T-cell (primary cell): ENCODE measurements at places on chromosomes 2 and 18.

DNA sequence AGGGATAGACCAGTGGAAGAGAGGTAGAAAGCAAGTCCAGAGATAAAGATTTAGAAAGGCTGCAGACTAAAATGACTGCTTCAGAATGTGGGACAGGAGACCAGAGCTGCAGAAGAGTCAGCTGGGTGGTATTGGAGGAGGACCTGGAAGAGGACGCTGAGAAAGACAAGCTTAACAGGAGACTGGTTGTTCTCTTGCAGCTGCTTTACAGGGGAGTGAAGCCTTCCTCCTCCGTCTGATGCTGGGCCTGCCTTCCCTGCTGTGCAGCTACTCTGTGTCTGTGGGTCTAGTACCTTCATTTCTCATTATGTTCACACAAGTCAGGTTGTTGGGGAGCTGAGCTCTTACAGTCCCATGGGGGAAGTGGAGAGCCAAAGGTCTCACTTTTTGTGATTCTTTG, 35.7 kb downstream of the SPATS2L start:
- no peak for DNase-seq

DNA sequence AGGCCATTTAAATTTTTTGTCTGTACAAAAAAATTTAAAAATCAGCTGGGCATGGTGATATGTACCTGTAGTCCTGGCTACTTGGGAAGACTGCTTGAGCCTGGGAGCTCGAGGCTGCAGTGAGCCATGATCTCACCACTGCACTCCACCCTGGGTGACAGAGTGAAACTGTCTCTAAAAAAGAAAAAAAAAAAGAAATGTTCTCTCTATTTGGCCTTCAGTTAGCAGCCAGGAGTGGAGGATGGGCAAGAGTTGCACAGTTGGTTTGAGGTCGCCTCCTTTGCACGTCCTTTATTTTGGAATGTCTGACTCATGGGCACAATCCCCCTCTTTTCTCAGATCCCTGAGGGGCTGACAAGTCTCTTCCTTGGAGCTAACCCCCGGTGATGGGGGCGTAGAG, 26.3 kb downstream of the ITM2C start:
- DNase-seq = no peak

GRCh38 chr18:79283131-79283810, 112.5 kb upstream of the NFATC1 start:
- no peak for DNase-seq

GRCh38 chr2:223230352-223230751, 178.4 kb downstream of the KCNE4 start:
- DNase-seq = no peak

GRCh38 chr2:241545106-241545505, 13.4 kb upstream of the BOK start:
- no peak for DNase-seq

- no peak for DNase-seq
Measured at GRCh38 chr2:127043367-127044164, 63.4 kb downstream of the BIN1 start.

DNA sequence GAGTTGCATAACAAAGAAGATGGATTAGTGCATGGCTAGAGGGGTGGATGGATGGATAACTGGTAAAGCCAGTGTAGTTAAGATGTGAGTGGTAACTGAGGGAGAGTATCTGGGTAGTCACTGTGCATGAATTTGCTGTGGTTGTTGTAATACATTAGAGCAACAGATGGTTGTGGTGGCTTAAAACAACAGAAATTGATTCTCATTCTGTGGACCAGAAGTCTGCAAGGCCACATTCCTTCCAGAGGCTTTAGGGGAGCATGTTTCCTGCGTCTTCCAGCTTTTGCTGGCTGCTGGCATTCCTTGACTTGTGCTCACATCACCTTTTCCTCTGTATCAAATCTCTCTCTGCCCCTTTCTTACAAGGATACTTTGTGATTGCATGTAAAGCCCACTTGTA, 155.4 kb downstream of the ASB1 start:
- no peak for DNase-seq

DNA sequence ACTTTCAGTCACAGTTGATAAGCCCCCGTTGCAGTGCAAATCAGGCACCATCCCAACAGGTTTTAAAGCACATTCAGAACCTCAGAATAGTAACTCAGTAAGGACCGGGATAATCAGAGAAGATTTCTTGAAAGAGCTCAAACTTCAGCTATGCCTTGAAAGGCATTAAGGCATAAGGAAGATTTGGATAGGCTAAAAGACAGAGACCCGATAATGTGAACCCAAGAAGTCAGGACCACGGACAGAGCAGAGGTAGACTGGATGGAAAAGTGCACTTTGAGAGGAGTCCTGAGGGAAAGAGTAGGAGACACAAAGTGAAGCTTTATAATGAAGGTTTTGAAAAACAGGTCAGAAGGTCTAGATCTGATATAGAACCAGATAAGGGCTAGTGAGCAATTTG, 36.9 kb upstream of the KLF7 start:
- DNase-seq = no peak

GRCh38 chr2:29597035-29597434, 324.4 kb downstream of the ALK start:
- DNase-seq = no peak

GRCh38 chr2:75292826-75293225, 93.5 kb upstream of the TACR1 start:
- DNase-seq = no peak

DNA sequence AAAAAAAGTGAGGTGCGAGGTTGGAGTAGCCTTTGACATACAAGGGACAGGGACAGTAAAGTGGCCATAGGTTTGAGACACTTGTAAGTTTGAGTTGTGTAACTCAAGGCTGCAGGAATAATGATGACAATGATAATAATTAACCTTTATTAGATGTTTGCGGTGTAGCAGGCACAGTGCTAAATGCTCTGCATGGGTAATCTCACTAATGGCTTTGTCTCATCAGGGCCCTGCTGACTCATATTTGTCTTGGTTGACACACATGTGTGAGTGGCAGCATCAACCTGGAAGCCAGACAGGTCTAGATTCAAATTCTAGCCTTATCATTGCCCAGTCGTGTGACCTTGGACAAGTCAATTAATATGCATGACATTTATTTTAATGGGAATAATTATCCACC, 126.2 kb downstream of the FSHR start:
- no peak for DNase-seq

GRCh38 chr2:55732854-55733253, 39.2 kb upstream of the PNPT1 start:
- no peak for DNase-seq

DNA sequence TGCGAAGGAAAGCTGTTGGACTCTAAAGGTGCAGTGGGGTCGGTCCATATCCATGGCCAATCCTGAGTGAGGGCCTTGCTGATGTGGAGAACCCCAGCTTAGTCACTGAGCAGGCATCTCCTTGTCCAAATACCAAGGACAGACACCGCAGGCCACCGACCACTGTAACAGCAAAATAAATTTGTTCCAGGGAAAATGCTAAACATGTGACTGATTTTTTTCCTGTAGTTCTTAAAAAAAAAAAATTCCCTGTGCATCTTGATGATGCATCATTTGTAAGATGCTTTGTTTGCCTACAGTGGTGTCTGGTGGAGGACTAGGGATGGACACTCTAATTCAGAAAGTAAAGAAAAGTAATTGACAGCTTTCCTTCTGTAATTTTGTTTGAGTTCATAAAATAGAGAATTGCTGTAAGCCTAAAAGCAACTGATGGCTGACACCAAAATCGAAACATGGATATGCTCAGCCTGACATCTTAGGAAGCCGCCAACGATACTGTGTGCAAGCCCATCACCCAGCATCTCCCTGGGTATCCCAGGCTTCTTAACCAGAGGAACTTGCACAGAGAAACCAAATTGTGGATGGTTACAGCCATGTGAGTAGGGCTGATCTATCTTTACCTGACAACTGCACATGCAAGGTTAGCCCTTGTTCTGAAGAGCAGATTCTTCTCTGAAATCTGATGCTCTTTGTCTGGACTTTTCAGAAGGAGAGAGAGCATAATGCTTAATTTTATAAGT, 188.6 kb downstream of the ARL4C start:
- no peak for DNase-seq

DNA sequence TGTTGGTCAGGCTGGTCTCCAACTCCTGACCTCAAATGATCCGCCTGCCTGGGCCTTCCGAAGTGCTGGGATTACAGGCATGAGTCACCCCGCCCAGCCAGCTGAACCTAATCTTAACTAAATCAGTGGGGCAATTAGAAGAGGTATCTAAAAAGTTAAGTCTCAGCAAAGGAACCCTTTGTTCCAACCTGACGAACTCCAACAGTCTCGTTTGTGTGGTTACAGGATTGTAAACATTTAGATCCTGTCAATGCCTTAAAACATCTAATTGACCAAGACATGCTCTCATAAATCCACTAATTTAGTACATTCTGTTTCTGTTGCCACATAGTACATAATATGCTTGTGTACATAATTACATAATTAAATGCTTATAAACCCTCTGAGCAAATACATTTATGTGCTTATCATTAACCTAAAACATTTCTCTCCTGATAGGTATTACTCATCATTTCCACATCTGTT, 31.1 kb upstream of the STK39 start:
- no peak for DNase-seq

GRCh38 chr2:149729586-149729985, 142.0 kb upstream of the MMADHC start:
- DNase-seq = no peak

- no peak for DNase-seq
Measured at GRCh38 chr2:189298481-189298880, 118.9 kb upstream of the COL5A2 start.

- peak; percentile 79 for DNase-seq
Measured at GRCh38 chr2:61694312-61695274, 156.4 kb upstream of the XPO1 start.

- DNase-seq = no peak
Measured at GRCh38 chr2:24659862-24660261, 133.3 kb downstream of the PTRHD1 start.

GRCh38 chr18:36665952-36666351, 162.8 kb downstream of the TPGS2 start:
- no peak for DNase-seq

DNA sequence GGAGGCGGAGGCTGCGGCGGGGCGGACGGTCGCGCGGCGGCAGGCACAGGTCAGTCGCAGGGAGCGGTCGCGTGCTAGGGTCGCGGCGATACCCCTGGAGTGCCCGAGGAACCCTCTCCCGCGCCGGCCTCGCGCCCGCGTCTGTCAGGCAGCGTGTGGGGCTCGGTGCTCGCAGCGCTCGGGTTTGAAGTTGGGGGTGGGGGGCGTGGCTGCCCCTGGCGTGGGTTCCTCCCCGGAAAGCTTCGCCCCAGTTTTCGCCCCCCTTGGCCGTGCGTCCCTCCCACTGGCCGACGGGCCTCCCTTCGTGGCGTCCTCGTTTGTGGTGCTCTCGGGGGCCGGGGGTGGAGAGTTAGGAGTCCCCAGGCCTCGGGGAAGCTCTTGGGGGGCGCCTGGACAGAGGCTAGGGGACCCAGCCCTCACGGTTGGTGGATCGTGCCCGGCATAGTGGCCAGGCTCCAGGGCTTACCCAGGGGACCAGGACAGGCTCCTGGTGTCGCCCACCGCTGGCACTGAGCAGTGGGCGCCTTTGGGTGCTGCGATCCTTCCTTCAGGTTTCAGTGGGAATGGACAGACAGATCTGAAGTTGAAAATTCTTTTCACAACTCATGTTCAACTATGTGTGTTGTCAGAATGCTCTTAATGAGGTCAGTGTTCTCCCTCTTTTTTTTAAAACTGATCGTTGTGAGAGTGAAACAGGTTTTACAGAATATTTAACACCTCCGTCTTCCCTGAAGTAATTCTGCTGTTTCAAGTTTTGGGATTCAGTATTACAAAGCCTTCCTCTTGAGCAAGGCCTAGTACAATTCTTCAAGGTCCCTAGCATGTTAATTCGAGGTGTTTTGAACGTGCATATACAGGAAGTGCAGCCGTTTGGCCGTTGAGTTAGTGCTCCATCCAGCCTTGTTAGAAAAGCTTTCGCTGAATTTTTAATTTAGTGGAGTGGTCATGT, 604 bp downstream of the RALBP1 start:
- DNase-seq = peak; percentile 14

DNA sequence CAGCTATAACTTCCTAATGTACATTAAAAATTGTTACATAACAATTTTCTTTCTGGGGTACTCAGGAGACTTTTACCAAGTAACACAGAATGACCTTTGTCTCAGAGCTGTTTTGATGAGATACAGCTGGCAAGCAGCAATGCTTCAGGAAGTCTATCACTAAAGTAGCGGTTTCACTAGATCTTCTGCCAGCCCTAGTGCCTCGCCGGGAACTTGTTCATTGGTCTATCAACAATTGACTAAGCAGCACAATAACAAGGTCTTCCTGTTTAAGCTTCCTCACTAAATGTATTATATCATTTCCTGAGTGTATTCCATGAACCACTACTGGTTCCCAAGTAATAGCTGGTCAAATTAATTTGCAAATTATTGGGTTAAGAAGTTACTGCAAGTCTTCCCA, 69.2 kb downstream of the TRIP12 start:
- peak; percentile 57 for DNase-seq

DNA sequence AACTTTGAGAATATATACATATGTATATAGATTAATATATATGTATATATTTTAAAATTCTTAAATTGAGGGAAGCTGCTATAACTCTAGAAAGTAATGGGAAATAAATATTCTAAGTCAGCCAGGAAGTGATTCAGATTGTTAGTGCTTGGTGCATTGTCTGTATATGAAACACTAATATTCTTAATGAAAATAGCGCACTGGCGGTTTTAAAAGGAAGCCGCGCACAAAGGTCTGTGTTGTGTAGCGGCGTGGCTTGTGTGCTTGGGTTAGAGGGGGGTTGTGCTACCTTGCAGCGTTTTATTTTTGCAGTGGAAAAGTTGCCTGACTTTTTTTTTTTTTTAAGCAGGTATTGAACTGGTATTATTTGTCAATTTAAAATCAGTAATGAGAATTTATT, 11.3 kb downstream of the TSHZ1 start:
- DNase-seq = no peak

DNA sequence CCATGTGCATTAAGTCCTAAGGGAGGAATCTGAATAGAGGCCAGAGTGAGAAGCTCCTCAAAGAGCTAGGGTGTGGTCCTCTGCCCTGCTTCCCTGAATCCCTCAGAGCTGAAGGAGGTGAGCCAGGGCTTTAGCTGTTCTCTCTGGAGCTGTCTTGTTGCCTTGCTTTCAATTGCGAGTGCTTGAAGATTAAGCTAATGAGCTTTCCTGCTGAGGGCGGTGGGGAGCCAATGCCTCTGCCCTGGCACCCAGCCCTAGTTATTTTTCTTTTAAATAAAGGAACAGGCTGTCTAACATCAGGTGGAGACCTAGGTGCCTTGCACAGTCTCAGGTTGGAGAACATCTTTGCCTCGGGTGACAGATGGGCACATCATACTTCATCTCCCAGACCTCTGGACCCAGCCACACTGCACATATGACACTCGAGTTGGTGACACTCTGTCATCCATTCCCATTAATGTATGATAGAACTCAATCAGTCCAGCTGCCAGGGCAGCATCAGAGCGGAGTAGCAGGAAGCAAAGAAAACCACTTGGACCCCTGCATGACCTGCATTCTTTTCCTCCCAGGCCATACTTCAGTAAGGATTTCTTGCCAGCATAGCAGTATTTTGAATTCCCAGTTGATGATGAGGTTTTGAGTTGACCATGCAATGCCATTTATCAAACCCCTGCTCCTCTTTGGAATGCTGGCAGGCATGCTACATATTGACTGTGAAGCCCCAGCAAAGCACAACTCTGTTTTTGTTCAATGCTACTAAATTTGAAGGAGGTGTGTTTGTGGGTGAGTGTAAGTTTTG, 292.7 kb downstream of the RNF144A start:
- DNase-seq = no peak
